ENCODE measurements at places on chromosomes 2 and 18. TPM values are rescaled to one million over a fixed set of nuclear protein-coding genes. Genes with fewer than 3 reads are reported as not detected.

The PSTPIP2 gene
- total RNA-seq, result 6.8 TPM

The HMSD gene
- total RNA-seq, result 0.53 TPM

The CCDC178 gene
- not detected for total RNA-seq

DNA sequence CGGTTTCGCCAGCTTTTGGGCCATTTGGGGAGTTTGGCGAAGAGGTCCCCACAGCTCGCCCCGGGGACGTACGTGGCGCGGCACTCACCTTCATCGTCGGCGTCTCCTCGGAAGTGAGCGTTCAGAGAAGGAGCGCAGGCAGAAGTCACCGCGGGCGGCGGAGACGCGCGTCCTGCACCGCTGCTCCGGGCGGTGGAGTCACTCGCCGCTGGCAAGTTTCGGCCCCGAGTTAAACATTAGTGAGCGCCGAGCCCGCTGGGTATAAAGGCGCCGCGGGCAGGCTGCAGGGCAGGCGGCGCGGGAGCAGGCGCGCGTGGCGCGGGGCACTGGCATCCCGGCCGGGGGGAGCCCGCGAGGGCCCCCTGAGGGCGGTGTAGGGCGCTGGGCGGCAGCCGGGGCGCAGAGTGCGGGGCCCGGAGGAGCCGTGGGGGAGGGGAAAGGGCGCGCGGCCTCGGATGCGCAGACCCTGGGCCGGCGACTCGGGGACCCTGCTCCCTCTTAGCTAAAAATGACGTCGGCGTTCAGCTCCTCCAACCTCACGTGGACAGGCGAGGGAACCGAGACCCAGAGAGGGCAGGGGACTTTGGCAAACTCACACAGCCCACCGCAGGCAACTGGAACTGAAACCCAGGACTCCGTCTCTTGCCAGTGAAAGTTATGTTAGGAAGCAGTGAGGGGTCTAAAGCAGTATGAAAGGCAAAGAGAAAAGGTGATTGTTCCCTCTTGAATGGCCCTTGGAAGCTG lies at the start of gene DPP4:
DPP4 (minus strand) TSS at position 328 of the 744 bp plus-strand sequence; CDS start at position 94, 234 bp downstream.
- no peak for DNase-seq
- peaks cover 20% of the 10 kb centered on the region for H3K27me3 ChIP-seq
- no peak within 1 kb of the TSS for H3K27ac ChIP-seq
- H3K4me3 ChIP-seq, result no peak within 1 kb of the TSS

DNA sequence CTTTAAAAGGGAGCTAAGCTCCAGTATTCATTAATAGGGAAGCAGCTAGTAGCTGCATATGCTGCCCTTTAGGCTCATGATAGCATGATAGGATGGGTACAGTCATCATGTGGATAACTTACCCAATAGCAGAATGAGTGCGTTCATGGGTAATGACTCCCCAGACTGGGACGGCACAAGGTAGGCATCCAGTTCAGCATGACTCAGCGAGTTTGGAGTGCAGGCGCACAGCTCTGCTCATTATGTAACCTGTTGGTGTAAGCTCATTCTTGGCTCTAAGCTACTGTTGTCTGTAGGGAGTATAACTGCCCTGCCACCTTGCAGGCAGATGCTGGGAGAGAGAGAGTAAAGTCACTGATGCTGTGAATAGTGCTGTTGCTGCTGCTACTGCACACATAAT lies 209.2 kb upstream of the SYT4 start:
- H3K4me3 ChIP-seq, result no peak overlapping the region
- H3K27ac ChIP-seq, result no peak overlapping the region
- DNase-seq, result no peak
- H3K36me3 ChIP-seq, result no peaks in the 10 kb centered on the region
- H3K27me3 ChIP-seq, result no peaks in the 10 kb centered on the region

GRCh38 chr18:79903071-79903635 lies 48.3 kb downstream of the SLC66A2 start:
- no peaks in the 10 kb centered on the region for H3K4me1 ChIP-seq
- peaks cover 12% of the 10 kb centered on the region for H3K36me3 ChIP-seq
- no peaks in the 10 kb centered on the region for H3K27me3 ChIP-seq

DNA sequence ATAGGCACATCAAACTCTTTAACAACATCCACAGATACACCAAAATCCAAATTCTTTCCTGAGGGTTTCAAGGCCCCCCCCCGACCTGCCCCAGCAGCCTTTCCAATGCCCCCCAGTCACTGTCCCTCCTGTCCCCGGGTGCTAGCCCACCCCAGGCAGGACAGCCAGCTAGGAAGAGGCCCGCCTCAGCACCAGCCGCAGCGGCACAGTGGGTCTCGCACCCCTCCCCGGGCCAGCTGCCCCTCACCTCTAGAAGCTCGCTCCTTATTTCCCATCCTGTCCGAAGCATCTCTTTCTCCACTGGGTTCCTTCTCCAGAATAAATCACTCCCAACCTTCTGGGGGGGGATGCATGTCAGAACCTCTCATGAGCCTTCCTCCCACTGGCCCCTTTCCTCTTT lies 69.4 kb downstream of the FBXO15 start:
- H3K4me3 ChIP-seq, result no peak overlapping the region
- peaks cover 19% of the 10 kb centered on the region for H3K27me3 ChIP-seq
- no peak overlapping the region for H3K27ac ChIP-seq
- DNase-seq, result no peak
- H3K4me1 ChIP-seq, result no peaks in the 10 kb centered on the region

DNA sequence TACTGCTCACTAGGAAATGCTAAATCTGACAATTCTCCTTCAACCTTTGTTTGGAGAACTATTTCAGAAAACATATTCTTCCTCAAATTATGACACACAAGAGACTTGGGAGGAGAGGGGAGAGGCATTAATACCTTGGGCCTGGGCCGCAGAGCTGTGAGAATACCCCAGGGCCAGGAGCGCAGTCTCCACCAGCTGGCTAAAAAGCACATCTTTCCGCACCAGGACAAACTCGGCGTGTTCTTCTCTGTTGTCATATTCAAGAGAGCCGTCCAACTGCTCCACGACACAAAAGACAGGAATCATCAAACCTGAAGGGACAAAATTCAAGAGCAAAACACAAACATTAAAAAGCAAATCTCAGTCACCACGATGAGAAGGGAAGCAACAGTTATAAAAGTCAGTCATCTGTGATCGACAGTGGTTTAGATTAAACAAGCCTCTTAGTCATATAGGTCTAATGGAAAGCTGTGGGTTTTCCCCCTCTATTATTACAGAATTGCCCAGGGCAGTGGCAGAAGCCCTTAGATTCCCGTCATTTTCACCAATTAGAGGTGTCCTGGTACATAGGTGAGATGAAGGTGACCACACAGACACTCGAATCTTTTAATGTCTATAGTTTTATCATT lies 24.4 kb downstream of the SATB2 start:
- H3K36me3 ChIP-seq, result peaks cover 37% of the 10 kb centered on the region
- H3K27ac ChIP-seq, result no peak overlapping the region
- no peak overlapping the region for H3K4me3 ChIP-seq
- DNase-seq, result no peak
- H3K4me1 ChIP-seq, result peaks cover 14% of the 10 kb centered on the region
- H3K27me3 ChIP-seq, result no peaks in the 10 kb centered on the region

DNA sequence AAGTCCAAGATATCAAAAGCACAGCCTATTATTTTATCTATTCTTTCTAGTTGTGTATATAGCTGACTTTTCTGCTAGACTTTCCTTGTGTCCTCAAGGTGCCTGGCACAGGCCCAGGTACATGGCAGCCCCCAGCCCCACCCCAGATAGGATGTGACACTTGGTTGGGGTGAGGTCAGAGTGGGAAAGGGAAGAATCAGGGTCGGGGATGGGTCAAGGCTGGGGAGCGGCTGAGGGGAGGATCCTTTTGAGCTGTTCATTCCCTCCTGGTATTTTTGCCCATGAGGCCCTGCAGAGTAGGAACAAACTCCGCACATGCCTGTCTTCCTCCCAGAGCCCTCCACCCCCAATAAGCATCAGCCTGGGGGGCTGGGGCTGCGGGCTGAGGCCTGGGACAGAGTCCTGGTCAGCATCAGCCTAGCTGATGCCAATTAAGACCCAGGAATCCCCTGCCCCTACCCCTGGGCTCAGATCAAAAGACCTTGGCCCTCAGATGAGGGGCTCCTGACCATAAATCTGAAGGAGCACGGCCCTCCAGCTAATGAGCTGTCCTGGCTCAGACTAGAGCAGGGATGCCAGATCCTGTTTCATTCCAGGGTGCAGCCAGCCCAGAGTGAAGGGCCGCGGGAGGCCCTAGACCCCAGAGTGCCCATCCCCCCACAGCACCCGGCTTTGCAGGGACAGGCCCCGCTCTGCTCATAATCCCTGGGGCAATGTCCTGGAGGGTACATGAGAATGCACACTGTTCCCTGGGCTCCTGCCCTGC lies 85.3 kb downstream of the SDC1 start:
- DNase-seq, result no peak
- no peaks in the 10 kb centered on the region for H3K36me3 ChIP-seq
- H3K27ac ChIP-seq, result no peak overlapping the region
- peaks cover 33% of the 10 kb centered on the region for H3K4me1 ChIP-seq
- H3K27me3 ChIP-seq, result no peaks in the 10 kb centered on the region
- H3K4me3 ChIP-seq, result no peak overlapping the region
